ENCODE measurements at places on chromosomes 4 and X.
A peak's percentile ranks its signal among the peaks of the same experiment; 100 is the strongest.

GRCh38 chrX:150899191-150899757 lies 806 bp upstream of the CD99L2 start:
- peak; percentile 4 for DNase-seq

GRCh38 chr4:188879598-188879997 lies 740.4 kb downstream of the TRIML1 start:
- no peak for DNase-seq

DNA sequence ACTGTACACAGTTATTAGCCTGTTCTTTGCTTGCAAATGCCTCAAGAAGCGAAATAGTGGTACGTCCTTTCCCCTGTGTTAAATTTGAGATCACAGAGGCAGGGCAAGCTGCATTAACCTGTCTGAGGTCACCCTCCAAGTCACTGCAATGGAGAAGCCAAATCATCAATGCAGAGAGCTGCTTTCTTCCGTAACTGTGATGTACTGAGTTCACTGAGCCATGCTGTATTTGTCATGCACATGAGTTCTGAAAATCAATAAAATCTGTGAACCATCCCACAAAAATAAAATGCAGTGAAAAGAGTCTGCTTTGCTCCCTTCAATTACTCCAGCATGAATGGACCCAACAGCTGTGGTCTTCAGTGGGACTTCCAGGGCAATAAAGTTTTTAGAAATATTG lies 393.5 kb downstream of the KCNIP4 start:
- no peak for DNase-seq

DNA sequence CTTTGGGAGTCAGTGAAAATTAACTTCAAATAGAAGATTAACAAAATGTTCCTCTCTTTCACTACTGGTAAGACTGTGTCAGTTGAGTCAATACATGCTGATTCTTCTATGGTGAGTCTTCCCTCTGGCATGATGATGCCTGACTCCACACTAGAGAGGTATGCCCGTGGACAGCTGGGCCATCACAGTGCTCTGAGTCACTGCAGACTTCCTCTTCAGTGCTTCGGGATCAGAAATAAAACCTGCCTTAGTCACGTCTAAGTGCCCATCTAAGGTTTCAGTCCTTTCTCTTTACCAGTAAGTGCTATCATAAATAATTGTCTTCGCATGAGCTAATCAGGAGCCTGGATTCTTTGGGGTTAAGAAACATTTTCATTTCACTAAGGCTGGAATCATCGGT lies 1.6 kb upstream of the ASB5 start:
- DNase-seq: no peak

DNA sequence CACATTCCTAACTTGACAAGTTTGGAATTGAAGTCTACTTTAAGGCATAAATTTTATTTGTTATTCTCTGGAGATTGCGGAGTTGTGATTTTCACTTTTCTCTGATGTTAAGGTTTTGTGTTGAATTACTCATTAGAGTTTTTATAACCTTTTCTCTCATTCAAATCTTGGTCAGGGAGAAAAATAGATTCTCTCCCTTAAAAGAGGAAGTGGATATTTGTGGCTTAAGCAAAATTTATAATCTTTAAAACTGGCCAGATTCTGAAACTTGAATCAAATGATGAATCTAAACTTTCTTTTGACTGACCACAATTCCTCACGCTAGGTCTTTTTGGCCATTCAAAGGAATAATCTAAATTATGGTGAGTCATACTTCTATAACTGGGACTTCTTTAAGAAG lies 361.4 kb downstream of the TEX13C start:
- no peak for DNase-seq

GRCh38 chr4:98242538-98242937 lies 18.6 kb upstream of the RAP1GDS1 start:
- no peak for DNase-seq

DNA sequence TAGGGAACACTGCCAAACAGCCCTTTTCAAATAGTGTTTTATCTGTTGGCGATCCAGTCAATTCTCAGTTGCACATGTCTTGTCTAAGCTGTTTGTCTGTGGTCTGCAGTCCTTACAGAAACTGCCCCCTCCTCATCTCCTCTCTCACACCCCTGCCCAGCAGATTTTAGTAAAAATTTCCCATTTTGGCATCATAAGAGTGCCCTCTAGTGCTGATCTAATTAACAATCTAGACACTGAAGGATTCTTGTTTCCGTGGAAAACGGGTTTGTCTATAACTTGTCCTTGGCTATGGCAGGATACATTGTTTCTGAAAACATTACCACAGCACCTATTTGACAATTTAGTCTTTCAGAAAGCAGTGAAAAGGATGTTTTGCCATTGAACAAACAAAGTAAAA lies 227.2 kb upstream of the MBNL3 start:
- DNase-seq: no peak

DNA sequence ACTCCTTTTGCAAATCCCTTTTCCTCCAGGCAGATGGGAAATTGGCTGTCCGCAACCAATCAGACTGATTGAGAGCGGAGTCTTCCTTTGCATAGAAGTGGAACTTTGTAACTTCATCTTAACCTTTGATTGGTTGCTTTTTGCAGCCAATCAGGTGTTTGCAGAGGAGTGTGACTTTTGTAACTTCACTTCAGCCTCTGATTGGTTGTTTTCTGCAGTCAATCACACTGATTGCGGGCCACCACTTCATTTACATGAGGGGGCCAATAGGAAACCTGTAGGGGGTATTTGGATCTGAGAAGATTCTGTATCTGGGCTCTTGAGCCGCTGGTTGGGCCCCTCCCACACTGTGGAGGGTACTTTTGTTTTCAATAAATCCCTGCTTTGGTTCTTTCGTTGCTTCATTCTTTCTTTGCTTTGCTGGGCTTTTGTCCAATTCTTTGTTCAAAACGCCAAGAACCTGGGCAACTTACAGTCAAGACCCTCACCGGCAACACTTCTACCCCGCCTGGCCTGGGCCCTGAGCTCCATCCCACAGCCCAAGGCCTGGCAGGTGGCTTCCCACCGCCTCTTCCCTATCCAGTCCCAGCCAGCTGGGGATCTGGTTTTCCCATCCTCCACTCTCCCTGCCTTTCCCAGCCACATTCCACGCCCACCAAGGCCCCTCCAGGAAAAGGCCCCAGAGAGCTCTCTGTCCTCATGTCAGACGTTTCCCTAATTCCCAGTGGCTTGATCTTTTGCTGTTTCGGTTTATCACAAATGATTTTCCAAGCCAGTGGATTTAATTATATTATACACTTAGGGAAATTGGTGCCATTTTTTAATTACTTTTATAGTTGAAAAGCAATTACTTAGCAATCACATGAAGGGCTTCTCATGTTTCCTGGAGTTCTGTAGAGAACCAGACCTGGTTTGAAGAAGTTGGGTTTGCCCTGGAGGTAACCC lies 110.2 kb upstream of the STX18 start:
- DNase-seq: no peak

DNA sequence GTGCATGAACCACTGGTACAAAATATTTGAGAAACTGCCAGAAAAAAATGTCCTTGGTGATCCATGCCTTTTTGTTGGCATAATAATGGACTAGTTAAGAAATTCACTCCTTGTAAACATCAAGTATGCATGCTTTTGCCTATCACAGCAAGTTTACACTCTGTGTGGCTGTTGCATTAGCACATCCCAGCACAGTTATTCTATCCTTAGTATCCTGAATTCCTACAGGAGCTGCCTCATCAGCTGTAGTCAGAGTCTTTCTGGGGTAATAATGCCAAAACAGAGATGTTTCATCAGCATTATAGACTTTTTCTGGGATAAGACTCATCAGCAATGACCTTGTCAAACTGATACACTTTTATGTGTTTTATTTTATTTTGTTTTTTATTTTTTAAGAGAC lies 82.8 kb downstream of the CHIC2 start:
- no peak for DNase-seq

- no peak for DNase-seq
Measured at GRCh38 chr4:141132709-141133145, 542 bp downstream of the RNF150 start.

- DNase-seq: no peak
Measured at GRCh38 chr4:147059064-147059731, 113.5 kb upstream of the TTC29 start.

DNA sequence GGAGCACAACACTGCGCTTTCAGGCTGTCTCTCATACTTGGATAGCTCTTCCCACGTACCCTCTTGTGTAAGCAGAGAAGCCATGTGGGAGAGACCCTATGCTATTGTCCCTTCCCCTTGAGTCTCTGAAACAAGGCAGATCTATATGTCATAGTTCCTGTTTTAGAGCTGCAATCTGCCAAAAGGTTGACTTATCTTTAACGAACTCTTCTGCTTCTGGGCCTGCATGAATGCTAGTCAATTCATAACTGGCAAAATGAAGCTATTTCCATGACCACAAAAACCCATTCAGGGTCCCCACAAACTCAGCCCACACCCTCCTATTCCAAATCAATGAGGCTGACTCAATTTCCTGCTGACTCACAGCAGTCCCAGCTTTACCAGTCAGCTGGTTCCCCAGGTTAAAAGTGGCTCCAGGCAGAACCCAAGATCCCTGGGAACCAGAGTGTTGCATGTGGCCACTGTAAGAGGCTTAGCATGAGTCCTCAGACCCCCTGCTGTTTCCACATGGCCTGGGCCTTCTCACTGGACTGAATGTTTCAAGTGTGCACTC lies 25.3 kb upstream of the SOD3 start:
- no peak for DNase-seq

DNA sequence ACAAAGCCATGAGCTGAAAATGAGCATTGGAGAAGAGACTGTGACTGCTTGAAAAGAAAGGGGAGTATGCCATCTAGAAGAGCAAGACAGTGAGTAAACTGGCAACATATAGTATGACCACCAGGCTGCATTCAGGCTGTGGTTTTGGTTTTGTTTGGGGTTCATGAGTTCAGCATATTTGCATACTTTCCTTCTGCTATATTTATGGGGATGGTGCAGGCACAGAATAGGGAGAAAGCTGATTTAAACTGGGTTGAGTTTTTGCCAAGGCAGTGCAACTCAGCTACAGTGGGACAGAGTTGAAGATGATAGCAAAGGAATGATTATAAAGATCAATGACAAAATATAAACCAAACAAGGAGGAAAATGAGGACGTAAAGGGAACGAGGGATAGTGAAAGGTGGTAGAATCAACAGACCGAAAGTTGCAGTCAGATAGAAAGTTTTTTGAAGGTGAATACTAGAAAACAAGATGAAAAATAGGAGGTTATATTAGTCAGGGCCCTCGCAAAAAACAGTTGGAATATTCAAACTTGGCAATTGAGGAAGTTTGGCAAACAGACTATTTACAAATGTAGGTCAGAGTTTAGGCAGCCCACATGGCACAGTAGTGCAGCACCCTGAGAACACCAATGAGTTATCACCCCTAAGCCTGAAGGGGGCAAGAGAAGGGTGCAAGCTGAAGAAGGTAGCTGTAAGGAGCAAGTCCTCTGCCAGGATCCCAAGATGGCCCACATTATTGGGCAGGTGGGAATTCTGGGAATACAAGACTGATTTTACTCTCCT lies 114.8 kb upstream of the MAP9 start:
- no peak for DNase-seq

DNA sequence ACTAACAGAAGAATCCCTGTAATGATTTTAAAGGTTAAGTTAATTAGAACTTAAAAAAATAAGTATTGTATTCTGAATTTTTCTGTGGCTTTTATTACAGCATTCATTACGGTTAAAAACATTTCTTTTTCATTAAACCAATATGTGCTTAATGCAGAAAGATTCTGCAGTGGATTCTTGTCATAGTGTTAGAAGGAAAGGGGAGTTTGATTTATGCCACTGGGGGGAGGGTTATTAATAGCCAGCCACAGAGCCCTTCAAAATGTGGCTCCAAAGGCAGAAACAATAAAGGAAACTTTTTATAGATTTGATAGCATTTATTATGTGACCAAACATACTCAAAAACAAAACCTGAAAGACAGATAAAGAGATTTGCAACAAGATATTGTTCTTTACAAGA lies 9.1 kb downstream of the SMAD1 start:
- no peak for DNase-seq

GRCh38 chr4:168920441-168921065 lies 89.5 kb downstream of the CBR4 start:
- no peak for DNase-seq

Measured in stimulated activated CD4-positive, alpha-beta T cell treated with anti-CD3 and anti-CD28 coated beads, Interleukin-2, amount 100 ng/mL, for 48 hours (primary cell).